ENCODE measurements at places on chromosomes 4 and X.

DNA sequence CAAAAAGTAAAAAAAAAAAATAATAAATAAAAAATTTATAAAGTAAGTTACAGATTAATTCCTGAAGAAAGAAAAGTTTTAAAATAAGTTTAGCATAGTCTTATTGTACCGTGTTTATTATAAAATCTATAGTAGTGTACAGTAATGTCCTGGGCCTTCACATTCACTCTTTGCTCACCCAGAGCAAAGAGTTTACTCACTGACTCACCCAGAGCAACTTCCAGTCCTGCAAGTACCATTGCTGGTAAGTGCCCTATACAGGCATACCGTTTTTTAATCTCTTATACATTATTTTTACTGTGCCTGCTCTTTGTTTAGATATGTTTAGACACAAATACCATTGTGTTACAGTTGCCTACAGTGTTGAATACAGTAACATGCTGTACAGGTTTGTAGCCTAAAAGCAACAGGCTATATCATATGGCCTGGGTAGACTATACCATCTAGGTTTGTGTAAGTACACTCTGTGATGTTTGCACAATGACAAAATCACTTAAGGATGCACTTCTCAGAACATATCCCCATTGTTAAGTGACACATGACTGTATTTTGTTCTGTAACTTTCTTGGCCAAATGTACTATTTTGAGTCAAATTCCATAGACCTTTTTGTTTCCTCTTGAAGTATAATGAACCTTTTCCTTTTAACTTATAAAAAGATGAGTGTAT, 199.0 kb upstream of the NUDT6 start:
- no peak for DNase-seq

DNA sequence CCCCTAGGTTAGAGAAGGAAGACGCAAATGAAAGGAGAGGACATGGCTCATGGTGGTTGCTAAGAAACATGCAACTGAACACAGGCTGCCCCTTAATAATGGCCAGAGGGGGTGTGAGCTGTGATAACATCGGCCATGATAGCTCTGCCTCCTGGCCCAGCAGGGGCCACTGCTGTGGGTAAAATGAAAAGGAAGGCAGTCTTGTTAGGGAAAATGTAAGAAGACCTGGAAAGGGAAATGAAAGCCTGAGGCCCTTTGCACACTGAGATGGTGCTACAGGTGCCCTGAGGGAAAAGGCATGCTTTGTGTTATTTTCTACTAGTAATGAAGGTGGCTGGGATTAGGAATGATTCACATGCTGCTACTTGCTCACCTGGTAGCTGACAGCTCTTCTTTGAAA, 123.6 kb upstream of the MID1 start:
- DNase-seq = no peak

DNA sequence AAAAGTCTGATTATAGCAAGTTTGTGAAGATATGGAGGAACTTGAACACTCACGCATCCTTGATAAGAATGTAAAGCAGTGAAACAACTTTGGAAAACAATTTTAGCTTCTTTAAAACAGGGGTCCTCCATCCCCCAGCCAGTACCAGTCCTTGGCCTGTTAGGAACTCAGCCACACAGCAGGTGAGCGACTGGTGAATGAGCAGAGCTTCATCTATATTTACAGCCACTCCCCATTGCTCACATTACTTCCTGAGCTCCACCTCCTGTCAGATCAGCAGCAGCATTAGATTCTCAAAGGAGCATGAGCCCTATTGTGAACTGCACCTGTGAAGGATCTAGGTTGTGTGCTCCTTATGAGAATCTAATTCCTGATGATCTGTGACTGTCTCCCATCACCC, 530.3 kb upstream of the PRKX start:
- DNase-seq = no peak

DNA sequence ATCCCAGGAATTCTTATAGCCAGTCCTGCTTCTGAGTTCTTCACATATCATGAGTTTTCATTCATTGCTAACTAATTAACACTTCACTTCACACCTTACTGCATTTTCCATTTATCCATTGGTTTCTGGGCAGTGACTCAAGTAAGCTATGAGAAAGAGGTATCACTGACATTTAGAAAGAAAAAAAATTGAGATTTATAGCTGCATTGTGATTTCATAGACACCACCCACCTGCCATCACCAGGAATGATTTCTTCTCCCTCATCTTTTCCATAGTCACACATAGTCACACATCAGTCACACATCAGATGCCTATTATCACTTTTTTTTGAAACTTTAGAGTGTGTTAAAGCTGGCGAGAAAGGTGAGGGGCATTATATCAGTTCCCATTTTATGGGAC, 121.8 kb downstream of the SLC39A8 start:
- DNase-seq = no peak

- DNase-seq = peak; percentile 28
Observed at GRCh38 chr4:83413676-83414075, 41.9 kb downstream of the HELQ start.

- DNase-seq = no peak
Observed at GRCh38 chr4:2300431-2301224, 38.7 kb upstream of the MXD4 start.

DNA sequence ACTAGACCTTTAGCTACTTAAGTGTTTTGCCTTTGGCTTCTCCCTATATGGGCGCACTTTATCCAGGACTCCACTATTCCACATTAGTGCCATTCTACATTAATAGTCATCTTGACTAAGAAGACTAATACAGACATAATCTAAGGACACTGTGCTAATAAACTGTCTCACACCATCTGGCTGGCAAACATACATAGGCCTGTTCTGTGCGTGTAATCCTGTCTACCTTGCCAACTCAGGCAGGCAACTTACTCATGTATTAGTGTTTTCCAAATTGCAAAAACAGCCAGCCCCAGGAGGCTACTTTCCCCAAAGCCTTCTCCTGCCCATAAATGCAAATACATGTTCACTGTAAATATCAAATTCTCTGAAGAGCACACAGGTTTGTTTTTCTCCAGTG, 587.3 kb downstream of the TMA16 start:
- DNase-seq = no peak

GRCh38 chrX:98067611-98068010, 1183.9 kb downstream of the RPA4 start:
- DNase-seq = no peak

DNA sequence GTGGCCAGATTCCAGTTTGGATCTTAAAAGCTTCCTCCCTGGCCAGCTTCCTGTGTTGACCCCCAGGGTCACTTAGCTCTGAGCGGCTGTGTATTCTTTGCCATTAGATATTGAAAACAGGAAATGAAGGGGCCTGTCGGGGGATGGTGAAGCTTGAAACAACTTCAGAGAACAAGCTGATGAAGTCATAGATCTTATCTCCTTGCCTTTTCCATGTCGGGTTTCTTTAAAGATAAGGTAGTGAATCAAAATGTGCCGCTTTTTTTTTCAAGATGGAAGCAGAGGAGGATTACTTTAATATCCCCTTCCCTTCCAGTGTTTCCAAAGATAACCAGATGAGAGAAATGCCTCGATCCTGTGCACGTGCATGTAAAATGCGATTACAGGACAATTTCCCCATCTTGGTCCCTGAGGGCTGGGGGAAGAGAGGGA, 508.5 kb downstream of the MID1IP1 start:
- DNase-seq = no peak

DNA sequence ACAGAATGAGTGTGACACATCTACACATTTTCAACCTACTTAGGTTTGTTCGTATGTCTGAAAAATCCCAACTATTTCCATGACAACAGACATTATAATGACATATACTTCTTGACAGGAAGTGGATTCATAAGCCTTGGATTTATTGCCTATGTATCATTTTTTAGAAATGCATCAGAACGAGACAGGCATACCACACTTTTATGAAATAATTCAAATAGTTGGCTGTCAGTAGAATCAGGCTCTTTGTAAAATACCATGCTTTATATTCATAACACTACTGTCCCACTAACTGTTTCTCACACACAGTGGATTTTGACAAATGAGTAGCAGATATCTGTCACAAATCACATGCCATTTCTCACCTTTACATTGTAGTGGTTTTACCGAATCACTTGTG, 173.2 kb downstream of the BEND2 start:
- DNase-seq = no peak

GRCh38 chr4:56681158-56681852, at the start of gene HOPX:
TSS of gene HOPX (minus strand) at chr4:56681296. CDS start at chr4:56657816, 23,480 bp downstream.
- DNase-seq = no peak

DNA sequence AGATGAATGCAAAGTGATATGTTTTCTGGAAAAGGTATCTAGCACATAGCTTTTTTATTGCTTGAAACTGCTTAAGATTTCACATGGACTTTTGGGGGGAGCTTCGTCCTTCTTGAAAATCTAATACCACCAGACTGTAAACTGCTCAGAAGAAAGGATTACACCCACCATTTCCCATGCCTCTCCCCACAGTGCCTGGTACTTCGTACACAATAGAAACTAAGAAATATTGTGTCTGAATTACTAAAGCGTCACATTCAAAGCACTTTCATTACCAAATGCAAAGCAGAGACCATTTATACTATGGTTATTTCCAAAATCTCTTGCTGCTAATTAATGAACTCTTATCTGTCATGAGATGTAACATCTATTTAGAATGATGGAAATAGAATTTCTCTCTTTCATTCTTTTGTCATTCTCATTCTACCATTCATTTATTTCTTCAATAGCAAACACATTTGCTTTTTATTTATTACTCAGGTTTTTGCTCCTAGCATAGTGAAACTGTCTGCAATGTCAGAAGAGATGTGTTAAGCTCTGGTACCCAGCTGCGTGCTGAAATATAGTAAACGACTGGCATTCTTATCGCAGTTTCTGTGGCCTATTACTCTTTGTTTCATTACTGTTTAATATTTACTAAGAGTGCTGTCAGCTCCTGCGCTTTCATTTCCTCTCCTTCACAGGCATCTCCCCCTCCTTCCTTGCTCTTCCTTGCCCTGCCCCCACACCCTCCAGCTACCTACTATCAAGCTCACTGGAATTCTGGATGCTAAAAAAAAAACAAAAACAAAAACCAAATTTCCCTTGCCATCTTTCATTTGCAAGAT, 51.4 kb upstream of the RAPGEF2 start:
- no peak for DNase-seq

DNA sequence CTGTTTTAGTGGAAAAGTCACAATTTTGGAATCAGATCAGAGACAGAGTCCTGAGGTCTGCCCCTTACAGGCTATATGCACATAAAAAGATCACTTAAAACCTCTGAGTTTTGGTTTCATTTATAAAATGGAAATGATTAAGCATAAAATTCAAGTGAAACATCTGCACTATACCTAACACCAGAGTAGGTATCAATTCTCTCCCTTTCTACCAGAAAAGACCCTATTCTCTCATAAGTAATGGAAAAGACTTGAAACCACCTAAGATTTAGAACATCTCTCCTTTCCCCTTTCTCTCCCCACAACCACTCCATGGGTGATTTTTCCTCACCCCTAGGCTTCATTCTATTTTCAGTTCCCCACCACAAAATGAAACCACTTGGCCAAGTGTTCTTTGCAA, 907 bp downstream of the LHFPL1 start:
- no peak for DNase-seq

- no peak for DNase-seq
Observed at GRCh38 chrX:131199091-131199490, 90.0 kb downstream of the IGSF1 start.

GRCh38 chr4:79651456-79651855, 243.4 kb upstream of the GK2 start:
- no peak for DNase-seq

DNA sequence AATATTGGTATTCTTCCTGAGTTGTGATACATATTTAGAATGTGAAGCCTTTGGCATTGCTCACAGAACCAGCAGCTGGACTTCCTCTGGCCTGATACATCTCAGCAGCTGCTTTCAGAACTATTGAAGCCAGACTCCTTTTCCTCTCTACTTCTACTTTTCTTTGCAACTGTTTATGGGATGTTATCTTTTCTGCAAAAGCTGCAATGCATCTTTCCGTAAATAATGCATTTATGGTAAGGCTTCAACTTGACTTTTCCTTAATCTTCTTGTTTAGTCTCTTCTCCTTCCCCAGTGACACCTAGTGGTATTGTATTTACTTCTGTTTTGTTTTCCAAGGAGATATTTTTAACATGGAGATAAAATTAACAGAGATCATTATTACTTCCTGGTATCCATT, 1548.7 kb downstream of the PCDH7 start:
- DNase-seq = peak; percentile 1

DNA sequence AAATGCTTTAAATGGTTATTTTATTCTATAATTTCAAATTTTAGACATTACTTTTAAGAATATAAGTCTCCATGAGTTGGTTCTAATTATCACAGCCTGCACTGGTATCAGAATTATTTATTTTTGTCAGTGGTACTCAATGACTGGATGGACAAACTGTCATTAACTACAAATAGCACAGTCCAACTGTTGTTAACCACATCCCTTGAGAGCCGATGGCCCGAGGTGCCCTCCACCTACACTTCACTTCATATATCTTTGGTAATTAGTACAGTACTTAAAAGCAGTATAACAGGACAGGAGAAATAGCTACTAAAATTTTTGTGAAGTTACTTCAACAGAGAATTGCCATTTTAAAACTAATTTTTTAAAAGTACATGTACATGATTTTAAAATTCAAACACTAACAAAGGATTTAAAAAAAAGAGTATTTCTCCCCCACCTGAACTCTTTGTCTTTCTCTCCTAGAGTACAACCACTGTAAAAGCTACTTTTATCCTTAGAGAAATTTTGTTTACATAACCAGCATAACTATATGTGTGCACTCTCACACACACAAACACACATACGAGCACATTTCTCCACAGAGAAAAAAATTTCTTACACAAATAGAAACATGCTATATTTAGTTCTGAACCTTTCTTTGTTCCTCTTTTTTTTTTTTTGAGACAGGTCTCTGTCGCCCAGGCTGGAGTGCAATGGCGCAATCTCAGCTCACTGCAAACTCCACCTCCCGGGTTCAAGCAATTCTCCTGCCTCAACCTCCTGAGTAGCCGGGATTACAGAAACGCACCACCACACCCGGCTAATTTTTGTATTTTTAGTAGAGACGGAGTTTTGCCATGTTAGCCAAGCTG, 6.5 kb downstream of the TIFA start:
- DNase-seq = peak; percentile 75

DNA sequence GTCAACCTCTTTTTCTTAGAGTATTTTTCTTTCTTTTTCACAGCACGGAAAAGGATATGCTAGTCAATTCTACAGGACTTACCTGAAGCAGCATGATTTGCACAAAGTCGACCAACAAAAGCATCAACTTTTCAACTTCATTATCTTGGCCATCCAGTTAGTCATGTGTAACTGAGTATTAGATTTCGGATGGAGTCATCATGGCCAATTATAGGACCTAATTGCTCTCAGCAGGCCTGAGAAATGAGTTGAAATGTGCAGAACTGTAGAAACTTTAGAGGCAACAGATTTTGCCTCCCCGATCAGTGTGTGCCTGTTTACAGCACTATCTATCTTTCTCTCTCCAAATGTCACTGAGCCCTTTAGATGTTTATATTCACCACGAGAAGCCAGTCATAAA, 41.0 kb downstream of the PCDH10 start:
- DNase-seq = peak; percentile 6

Data from myocyte (in vitro differentiated cells).